ENCODE measurements at places on chromosomes 7 and 10. TPM values are rescaled to one million over a fixed set of nuclear protein-coding genes. Genes with fewer than 3 reads are reported as not detected.

Gene SUN3
- total RNA-seq = not detected

Gene SLC18A3
- total RNA-seq = not detected

Gene TLX1
- total RNA-seq = not detected

Gene SCIN
- total RNA-seq = 110 TPM

Gene KNDC1
- 8.3 TPM for total RNA-seq

Gene WDR91
- total RNA-seq = 44.6 TPM

Gene OR2A7
- total RNA-seq = 17.2 TPM

Gene TAS2R41
- total RNA-seq = not detected

Gene VSTM2A
- total RNA-seq = 1.5 TPM

Gene H2AZ2
- total RNA-seq = 228 TPM

Gene NXPH1
- total RNA-seq = 0.23 TPM

Gene CCL24
- total RNA-seq = 1.7 TPM

Gene LIPK
- not detected for total RNA-seq

Gene FEZF1
- not detected for total RNA-seq

Gene UPK3BL2
- 17.8 TPM for total RNA-seq

Gene HSPA14
- 10.0 TPM for total RNA-seq

Gene ZCCHC24
- 22.8 TPM for total RNA-seq

Gene MRLN
- 26.3 TPM for total RNA-seq

Gene RBP3
- total RNA-seq = not detected

Gene CASP7
- total RNA-seq = 19.2 TPM

Gene PCDH15
- total RNA-seq = 6.8 TPM

Gene HPSE2
- total RNA-seq = 4.0 TPM
